Activated naive CD4-positive, alpha-beta T cell treated with anti-CD3 and anti-CD28 coated beads for 36 hours (primary cell): ENCODE measurements at places on chromosomes 12 and 14. TPM values are rescaled to one million over a fixed set of nuclear protein-coding genes. Genes with fewer than 3 reads are reported as not detected.

- H3K4me3 ChIP-seq, result no peak overlapping the region
- H3K27ac ChIP-seq, result peak overlapping the region; percentile 69
- H3K27me3 ChIP-seq, result no peaks in the 10 kb centered on the region
- H3K4me1 ChIP-seq, result peaks cover 36% of the 10 kb centered on the region
- peaks cover 56% of the 10 kb centered on the region for H3K36me3 ChIP-seq
- DNase-seq, result peak; percentile 62
These were observed 37.3 kb downstream of the VDR start for GRCh38 chr12:47867495-47867941.

DNA sequence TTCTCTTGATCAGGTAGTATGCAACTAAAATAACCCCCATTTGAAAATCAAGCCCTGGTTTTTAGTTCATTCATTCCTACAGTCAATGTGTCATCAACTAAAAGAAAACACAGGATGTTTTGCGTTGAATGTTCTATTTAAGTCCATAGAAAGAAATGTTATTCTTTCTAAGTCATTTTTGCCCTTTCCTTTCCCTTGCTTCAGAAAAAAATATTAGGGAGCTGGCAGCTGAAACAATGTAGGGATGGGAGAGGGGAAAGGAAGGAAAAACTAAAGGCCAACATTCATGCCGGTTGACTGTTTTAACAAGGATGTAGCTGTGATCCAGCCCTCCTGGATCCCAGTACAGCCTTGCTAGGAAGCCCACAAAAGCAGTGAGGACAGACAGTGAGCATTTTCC, 155.1 kb downstream of the BTG1 start:
- peaks cover 71% of the 10 kb centered on the region for H3K4me1 ChIP-seq
- H3K36me3 ChIP-seq, result peaks cover 5% of the 10 kb centered on the region
- H3K27me3 ChIP-seq, result no peaks in the 10 kb centered on the region
- no peak for DNase-seq
- H3K4me3 ChIP-seq, result no peak overlapping the region

DNA sequence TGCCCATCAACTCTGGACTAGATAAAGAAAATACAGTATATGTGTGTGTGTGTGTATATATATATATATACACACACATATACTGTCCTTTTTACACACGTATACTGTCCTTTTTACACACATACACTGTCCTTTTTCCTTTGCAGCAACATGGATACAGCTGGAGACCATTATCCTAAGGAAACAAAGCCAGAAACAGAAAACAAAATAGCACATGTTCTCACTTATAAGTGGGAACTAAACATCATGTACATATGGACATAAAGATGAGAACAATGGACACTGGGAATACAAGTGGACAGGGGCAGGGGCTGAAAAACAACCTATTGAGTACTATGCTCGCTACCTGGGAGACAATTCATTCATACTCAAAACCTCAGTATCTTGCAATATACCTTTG, 23.7 kb downstream of the VDR start:
- H3K27ac ChIP-seq, result no peak overlapping the region
- H3K4me1 ChIP-seq, result peaks cover 62% of the 10 kb centered on the region
- H3K4me3 ChIP-seq, result no peak overlapping the region
- no peaks in the 10 kb centered on the region for H3K27me3 ChIP-seq
- H3K36me3 ChIP-seq, result peaks cover 69% of the 10 kb centered on the region

GRCh38 chr12:47941871-47942613, 21.4 kb upstream of the TMEM106C start:
- no peak overlapping the region for H3K4me3 ChIP-seq
- no peak overlapping the region for H3K27ac ChIP-seq
- DNase-seq, result peak; percentile 60
- peaks cover 10% of the 10 kb centered on the region for H3K27me3 ChIP-seq

DNA sequence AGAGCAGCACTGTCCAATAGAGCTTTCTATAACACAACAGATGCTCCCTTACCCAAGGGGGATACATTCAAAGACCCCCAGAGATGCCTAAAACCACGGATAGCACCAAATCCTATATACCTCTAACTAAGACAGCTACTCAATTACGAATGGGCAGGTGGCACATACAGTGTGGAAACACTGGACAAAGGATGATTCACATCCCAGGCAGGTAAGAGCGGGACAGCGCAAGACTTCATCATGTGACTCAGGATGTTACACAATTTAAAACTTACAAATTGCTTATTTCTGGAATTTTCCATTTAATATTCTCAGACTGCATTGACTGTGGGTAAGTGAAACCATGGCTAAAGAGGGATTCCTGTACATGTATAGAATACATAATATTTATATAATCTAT, 5.5 kb upstream of the HCFC2 start:
- no peak overlapping the region for H3K4me3 ChIP-seq
- H3K4me1 ChIP-seq, result peaks cover 2% of the 10 kb centered on the region
- no peak for DNase-seq
- peaks cover 35% of the 10 kb centered on the region for H3K27me3 ChIP-seq

DNA sequence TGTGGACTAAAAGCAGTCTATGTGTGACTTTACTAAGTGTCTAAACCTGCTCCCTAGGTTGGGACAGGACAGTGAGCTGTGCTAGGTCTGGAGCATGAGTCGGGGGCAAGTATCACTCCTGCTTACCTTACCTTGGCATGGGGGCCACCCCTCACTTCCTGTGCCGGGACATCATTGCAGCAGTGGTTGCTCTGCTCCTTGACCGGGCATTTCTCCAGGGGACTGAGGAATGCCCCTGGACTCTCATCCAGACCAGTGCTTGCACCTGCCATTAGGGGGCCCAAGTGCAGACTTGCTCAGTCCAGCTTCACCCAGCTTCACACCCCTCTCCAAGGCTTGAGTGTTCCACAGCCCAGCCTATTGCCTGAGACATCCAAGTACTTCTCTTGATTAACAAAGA, 84.7 kb upstream of the NELL2 start:
- no peak for DNase-seq
- H3K4me1 ChIP-seq, result no peaks in the 10 kb centered on the region
- H3K27ac ChIP-seq, result no peak overlapping the region
- H3K36me3 ChIP-seq, result no peaks in the 10 kb centered on the region
- H3K4me3 ChIP-seq, result no peak overlapping the region
- H3K27me3 ChIP-seq, result peaks cover 3% of the 10 kb centered on the region

DNA sequence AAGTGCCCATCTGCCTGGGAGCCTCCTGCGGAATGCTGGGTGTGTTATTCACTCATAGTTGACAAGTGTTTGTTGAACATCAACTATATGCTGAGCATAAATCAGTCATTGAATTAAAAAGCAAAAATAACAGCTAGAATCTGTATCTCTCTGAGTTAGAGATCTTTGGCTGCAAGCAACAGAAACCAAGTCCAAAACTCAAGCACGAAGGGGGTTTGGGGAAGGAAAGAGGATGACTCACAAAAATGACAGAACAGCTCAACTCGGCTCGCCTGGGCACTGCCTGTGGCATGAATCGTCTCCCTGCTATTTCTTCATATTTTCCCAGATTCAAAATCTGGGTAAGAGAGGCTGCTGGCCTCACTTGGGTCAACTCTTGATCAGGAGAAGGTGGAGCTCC, 72.6 kb upstream of the NCOR2 start:
- H3K36me3 ChIP-seq, result no peaks in the 10 kb centered on the region
- H3K4me3 ChIP-seq, result no peak overlapping the region
- H3K27me3 ChIP-seq, result no peaks in the 10 kb centered on the region
- DNase-seq, result no peak
- no peak overlapping the region for H3K27ac ChIP-seq
- H3K4me1 ChIP-seq, result peaks cover 20% of the 10 kb centered on the region

GRCh38 chr14:24964591-24964990, 85.4 kb downstream of the STXBP6 start:
- DNase-seq, result no peak
- no peaks in the 10 kb centered on the region for H3K4me1 ChIP-seq
- H3K27ac ChIP-seq, result no peak overlapping the region
- no peak overlapping the region for H3K4me3 ChIP-seq

DNA sequence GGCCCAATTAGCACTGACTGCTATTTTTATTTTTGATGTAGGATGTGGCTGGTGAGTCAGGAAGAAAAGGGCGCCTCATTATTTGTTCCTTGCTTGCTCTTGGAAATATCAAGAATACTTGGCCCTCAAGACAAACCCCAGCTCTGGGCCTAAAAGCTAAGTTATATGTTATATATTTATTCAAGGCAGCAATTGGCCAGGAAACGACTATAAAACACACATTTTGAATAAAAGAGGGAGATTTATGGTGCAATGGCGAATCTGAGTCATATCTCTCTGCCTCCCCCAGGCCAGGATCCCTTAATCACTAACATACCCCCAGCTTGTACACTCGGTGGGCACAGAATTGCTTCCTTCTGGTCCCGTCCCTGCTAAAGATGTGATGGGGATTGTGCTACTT, 63.3 kb downstream of the TBX5 start:
- H3K4me1 ChIP-seq, result no peaks in the 10 kb centered on the region
- no peak overlapping the region for H3K27ac ChIP-seq
- DNase-seq, result no peak
- no peak overlapping the region for H3K4me3 ChIP-seq

DNA sequence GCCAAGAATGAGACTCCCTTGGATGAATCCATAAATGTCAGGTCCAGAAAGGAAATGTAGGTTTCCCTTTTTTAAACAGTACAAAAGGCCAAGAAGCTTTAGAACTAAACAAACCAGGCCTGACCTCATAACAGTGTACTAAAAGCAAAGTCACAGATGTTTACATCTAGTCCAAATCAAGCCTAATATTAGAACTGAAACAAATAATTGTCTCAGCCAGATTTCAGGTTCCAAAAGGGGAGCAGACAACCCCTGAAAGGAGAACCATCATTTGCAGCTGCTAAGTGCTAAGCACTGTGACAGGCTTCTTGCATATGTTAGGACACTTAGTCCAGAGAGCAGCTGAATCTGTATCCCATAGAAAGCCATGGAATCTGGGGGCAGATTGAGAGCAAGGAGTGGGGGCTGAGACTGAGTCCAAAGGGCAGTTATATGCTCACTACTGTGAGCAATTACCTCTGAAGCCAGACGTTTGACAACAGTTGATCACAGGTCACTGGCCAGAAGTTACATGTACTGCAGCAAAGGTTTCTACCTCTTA, 90.1 kb downstream of the STXBP6 start:
- H3K36me3 ChIP-seq, result no peaks in the 10 kb centered on the region
- H3K4me3 ChIP-seq, result no peak overlapping the region
- peaks cover 2% of the 10 kb centered on the region for H3K27me3 ChIP-seq
- no peak for DNase-seq

GRCh38 chr12:74537126-74537706, 419 bp upstream of the ATXN7L3B start:
- H3K4me3 ChIP-seq, result peak overlapping the region; percentile 91
- peaks cover 41% of the 10 kb centered on the region for H3K36me3 ChIP-seq
- peak overlapping the region; percentile 97 for H3K27ac ChIP-seq
- no peaks in the 10 kb centered on the region for H3K27me3 ChIP-seq

GRCh38 chr14:99763527-99764221, 29.5 kb upstream of the EML1 start:
- no peak overlapping the region for H3K4me3 ChIP-seq
- H3K4me1 ChIP-seq, result no peaks in the 10 kb centered on the region
- H3K36me3 ChIP-seq, result no peaks in the 10 kb centered on the region
- H3K27me3 ChIP-seq, result no peaks in the 10 kb centered on the region

GRCh38 chr14:64715628-64716412, 11.6 kb downstream of the PLEKHG3 start:
- no peaks in the 10 kb centered on the region for H3K4me1 ChIP-seq
- H3K27ac ChIP-seq, result no peak overlapping the region
- no peaks in the 10 kb centered on the region for H3K27me3 ChIP-seq
- peak; percentile 4 for DNase-seq

DNA sequence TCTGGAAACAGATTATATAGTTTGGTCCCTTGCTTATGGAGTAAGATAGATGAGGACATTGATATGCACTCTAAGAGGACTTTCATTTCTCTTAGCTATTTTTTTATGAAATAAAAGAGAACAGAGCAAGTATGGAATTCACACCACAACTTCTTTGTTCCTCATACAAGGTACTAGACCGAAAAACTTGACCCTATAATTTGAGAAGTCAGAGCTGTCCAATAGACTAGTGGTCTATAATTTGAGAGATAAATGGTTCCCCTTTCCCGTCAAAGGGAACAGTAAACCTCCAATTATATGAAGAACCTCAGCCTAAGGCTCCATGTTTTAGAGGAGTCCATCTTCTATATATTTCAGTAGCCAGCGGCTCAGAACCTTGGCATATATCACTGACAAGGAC, 58.5 kb upstream of the HIF1A start:
- no peaks in the 10 kb centered on the region for H3K36me3 ChIP-seq
- DNase-seq, result no peak
- no peak overlapping the region for H3K4me3 ChIP-seq
- no peaks in the 10 kb centered on the region for H3K27me3 ChIP-seq
- H3K4me1 ChIP-seq, result peaks cover 30% of the 10 kb centered on the region

DNA sequence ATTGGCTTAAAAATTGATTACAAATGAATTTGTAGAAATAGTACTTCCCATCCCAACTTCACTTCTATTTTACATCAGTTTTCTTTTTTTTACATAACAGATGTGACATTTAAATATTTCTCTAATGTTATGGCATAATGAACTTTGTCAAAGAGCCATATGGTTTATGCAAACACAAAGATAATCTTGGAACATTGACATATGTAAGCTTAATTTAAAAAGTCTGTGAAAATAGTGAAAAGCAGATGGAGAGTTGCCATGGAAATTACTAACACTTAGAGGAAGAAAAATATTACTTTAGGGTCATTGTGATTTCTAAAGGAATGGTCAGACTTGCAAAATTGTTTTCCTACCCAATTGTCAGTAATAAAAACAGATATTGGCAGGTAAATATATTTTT, 232.4 kb downstream of the AEBP2 start:
- no peak overlapping the region for H3K27ac ChIP-seq
- H3K4me1 ChIP-seq, result peaks cover 6% of the 10 kb centered on the region
- H3K4me3 ChIP-seq, result no peak overlapping the region
- no peaks in the 10 kb centered on the region for H3K36me3 ChIP-seq
- no peak for DNase-seq
- H3K27me3 ChIP-seq, result no peaks in the 10 kb centered on the region

DNA sequence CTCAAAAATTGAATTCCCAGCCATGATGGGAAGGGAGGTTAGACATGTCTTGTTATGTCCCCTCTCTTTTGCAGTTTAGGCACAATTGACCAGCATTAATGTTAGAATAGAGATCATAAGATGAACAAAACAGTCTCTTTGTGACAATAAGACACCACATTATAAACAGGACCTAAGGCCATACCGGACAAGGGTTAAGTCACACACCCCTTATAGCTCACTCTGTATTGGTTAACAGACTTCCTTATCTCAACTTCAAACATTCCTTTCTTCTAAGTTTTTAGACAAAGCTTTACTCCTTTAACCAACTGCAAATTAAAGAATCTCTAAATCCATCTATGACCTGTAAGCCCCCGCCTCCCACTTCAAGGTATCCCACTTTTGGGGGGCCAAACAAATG, 81.1 kb upstream of the CPM start:
- H3K36me3 ChIP-seq, result no peaks in the 10 kb centered on the region
- H3K27me3 ChIP-seq, result peaks cover 21% of the 10 kb centered on the region
- H3K27ac ChIP-seq, result no peak overlapping the region
- H3K4me3 ChIP-seq, result no peak overlapping the region

Gene KLHDC1
- total RNA-seq, result 0.79 TPM
